ENCODE measurements at places on chromosomes 3 and 15.

DNA sequence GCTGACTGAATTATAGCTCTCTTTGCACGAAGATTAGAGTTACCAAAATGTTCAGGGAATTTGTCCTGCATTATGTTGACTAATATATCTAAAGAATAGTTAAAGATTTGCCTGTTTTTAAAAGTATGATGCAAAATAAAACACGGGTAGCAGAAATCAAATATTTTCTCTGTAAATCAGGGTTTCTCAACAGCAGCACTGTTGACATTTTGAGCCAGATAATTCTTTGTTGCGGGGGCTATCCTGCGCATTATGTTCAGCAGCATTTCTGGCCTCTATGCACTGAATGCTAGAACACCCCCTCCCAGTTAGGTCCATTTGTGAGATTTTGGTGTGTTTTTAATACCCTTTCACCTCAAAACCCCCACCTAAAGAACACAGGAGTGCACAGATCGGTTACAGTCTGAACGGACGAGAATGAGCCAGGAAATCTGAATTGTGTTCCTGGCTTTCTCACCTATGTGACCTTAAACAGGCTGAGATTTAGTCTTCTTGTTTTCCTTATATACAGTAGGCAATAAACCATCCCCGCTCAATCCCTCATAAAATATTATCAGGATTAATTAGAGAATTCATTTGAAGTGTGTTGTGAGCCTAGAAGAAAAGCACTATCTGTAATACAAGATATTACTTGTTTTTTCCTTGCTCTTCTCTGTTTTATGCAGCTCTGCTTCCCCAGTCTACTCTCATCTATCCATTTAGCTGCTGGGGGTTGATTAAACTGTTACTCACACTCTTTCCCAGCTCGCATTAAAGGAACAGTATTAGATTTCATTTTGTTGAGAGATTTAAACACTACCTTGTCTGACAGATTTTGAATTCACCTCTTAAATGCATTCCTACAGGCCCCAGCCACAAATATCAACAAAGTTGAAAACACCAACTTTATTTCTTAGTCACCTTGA lies 247.5 kb upstream of the GOLIM4 start:
- DNase-seq, result no peak

DNA sequence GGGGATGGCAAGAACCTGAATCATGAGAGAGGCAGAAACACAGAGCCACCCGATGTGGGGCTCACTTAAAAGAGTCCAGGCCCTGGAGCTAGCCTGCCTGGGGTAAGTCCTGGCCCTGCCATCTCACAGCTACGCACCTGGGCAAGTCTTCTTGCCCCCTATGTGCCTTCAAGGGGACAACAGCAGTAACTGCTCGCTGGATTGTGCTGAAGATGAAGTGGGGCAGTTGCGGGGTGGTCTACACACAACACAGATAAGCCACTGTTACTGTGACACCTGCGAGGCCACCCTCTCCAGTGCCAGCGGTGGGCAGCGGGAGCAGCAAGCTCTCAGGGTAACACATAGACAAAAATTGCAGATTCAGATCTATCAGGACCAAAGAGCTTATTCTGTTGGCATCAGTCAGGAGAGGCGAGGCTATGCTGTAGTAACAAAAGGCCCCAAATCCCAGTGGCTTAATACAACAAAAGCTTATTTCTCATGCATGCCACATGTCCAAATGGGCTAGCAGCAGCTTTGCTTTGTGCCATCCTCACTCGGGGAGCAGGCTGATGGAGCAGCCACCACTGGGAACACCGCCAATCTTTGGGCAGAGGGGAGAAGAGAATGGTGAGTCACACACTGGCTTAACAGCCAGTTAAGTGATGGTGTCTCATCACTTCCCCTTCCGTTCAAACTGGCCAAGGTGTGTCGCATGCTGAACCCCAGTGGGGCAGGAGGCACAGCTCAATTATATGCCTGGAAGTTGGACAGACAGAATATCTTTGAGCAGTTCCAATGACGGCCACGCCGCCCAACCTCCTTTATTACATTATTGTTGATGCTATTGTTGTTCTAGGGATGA lies 78.3 kb downstream of the WNT7A start:
- DNase-seq, result no peak

GRCh38 chr3:197846491-197846890 lies 55.4 kb downstream of the LRCH3 start:
- DNase-seq, result no peak

- DNase-seq, result no peak
Measured at GRCh38 chr3:171101982-171102641, 75.6 kb upstream of the SLC2A2 start.

Data from stimulated activated CD8-positive, alpha-beta memory T cell treated with anti-CD3 and anti-CD28 coated beads, Interleukin-7, amount 100 ng/mL, for 24 hours (primary cell).